NB4 (cell line): ENCODE measurements at places on chromosomes 11 and 22.
A peak's percentile ranks its signal among the peaks of the same experiment; 100 is the strongest.

- no peak for DNase-seq
These were observed 131.8 kb downstream of the FEZ1 start for GRCh38 chr11:125364121-125364826.

DNA sequence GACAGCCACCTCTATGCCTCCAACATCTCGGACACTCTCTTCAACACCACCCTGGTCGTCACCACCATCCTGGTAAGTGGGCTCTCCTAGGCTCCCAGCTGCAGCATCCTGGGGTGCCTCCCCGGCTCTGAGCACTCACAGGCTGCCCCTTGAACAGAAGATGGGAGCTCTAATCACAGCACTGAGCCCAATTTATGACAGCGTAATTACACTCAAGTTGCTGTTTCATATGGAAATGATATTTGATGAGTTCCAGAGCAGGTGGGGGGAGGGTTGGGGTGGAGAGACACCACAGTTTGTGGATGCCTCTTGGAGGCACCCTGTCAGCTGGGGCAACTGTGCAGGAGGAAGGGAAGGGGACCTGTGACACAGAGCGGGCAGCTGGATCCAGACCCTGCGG, 125.3 kb upstream of the TBCEL start:
- no peak for DNase-seq

GRCh38 chr22:42061041-42061440, 9.6 kb downstream of the NAGA start:
- DNase-seq: no peak

DNA sequence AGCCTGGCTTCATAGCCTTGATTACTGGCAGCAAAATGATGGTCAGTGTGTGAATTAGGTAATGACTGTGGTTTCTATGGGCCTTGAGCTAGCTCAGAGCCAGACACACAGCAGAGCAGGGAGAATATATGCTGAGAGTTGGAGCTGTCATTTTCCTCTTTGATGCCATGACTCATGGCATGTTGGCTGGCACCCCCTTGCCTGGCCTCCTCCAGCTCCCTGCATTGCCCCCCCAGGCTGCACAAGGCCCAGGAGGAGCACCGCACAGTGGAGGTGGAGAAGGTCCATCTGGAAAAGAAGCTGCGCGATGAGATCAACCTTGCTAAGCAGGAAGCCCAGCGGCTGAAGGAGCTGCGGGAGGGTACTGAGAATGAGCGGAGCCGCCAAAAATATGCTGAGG, 20.3 kb upstream of the RRM1 start:
- no peak for DNase-seq

- no peak for DNase-seq
These were observed 141.1 kb downstream of the C11orf91 start for GRCh38 chr11:33559567-33559966.

GRCh38 chr11:724778-725386, 18.9 kb downstream of the EPS8L2 start:
- DNase-seq: no peak

- DNase-seq: no peak
These were observed 4.7 kb upstream of the JAM3 start for GRCh38 chr11:134063991-134064747.

DNA sequence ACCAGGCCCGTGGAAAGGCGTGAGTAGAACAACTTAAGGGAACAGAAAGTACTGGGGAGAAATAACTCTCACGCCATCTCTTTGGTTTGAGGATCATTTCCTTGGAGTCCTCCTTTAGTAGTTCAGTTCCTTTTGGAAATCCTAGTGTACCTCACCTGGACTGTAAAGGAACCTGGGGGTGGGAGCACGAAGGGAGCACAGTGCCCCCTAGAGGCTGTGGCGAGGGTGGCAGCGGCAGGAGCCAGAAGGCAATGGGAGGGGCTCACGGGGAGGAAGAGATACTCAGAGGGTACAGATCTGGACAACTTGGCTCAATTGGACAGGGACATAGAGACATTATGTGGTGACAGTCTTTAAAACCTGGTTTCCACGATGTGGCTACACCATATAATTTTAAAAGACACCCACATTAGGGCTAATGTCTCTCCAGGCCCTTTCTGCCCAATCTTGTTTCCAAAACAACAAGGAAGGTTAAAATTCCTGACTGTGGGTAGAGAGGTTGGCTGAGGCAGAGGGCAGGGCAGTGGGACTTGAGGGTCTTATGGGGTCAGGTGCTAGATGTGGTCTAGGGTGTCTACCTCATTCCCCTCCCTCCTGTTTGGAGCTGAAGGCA, 87.0 kb downstream of the CSNK2A3 start:
- DNase-seq: peak; percentile 40

DNA sequence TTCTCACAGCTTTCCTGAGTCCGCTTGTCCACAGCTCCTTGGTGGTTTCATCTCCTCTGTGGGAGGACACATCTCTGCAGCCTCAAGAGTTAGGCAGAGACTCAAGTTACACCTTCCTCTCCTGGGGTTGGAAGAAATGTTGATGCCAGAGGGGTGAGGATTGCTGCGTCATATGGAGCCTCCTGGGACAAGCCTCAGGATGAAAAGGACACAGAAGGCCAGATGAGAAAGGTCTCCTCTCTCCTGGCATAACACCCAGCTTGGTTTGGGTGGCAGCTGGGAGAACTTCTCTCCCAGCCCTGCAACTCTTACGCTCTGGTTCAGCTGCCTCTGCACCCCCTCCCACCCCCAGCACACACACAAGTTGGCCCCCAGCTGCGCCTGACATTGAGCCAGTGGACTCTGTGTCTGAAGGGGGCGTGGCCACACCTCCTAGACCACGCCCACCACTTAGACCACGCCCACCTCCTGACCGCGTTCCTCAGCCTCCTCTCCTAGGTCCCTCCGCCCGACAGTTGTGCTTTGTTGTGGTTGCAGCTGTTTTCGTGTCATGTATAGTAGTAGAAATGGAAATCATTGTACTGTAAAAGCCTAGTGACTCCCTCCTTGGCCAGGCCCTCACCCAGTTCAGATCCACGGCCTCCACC, 11.7 kb downstream of the RASD2 start:
- DNase-seq: peak; percentile 77

DNA sequence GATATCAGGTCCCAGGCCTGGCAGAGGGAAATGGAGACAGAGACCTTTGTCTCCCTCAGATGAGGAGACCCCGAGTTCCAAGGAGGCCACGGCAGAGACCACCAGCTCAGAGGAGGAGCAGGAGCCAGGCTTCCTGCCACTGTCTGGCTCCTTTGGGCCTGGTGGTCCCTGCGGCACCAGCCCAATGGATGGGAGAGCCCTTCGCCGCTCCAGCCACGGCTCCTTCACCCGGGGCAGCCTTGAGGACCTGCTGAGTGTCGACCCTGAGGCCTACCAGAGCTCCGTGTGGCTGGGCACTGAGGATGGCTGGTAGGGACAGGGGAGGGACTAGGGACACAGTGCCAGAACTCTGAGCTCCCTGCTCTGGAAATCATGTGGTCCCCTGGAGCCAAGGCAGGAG, 13.1 kb upstream of the RELT start:
- no peak for DNase-seq

DNA sequence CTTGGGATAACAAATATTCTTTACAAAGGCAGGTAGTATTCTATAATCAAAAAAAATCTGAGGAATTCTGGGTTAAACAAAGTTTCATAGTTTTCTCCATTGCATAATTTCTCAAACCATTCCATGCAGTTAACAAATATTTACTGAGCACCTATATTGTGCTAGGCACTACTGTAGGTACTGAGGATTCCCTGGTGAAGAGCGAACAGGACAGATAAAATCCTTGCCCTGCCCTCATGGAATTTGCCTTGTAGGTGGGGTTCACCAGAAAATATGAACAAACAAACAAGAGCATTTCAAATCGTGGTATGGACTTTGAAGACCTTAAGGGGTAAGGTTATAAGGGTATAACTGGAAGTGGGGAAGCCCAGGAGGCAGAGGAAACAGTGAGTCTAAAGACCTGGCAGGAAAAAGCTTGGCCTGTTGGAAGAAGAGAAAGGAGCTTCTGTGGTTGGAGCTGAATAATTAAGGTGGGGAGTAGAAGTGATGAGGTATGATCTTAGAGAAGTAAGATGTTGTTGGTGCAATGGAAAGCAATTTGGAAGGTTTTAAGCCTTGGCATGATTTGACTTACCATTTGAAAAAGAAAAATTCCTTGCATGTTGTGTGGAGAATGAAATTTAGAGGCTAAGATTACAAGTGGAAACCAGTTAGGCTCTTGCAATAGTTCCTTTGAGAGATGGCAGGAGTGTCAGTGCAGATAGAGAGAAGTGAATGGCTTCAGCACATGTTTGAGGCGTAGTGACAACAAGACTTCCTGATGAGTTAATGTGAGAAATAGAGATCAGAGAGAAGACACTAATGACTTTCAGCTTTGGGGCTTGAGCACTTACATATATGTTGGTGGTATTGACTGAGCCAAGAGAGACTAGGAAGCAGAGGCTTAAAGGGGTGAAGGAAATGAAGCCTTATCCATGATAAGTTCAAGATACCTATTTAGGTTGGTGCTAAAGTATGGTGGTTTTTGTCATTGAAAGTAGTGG, 55.7 kb upstream of the PICALM start:
- DNase-seq: no peak

- no peak for DNase-seq
These were observed 93.2 kb downstream of the FAR1 start for GRCh38 chr11:13761716-13762115.

DNA sequence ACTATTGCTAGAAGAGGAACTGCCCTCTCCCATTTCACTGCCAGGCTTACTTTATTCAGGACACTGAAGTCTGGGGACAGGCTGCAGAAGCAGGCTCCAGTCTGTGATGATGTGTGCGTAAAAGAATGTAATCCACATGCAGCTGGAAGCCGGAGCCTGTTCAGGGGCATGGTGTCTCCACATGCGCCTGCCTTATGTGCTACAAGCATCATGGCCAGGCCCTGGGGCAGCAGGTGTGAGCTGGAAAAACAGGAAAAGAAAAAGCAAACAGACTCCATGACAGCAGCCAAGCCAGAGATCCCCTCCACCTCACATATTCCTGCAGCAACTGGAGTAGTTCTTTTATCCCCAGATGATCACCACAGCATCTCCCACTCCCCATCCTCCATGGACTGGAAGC, 33.4 kb downstream of the ARFGAP2 start:
- DNase-seq: no peak

DNA sequence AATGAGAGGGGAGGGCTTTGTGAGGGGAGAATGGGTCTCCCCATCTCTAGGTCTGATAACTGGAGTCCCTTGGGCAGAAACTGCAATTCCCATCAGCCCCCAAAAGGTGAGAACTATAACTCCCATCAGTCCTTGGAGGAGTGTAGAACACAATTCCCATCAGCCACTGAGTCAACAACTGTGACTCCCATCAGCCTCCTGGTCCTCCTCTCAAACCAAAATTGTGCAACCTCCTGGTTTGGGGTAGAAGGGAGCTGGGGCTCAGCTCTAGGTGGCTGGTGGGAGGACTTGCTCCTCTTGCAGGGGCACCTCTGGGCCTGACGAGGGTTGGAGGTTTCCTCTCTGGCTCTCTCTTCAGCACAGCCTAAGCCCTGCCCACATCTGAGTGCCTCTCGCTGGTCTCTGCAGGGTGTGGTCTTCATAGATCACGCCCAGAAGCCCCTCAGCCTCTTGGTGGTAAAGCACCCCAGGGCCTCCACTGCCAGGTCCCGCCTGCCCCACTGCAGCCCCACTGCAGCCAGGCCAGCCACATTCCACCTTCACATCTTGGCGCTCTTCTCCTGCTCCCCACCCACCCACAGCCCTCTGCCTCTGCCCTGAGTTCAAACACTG, 18.5 kb downstream of the SLC22A12 start:
- DNase-seq: peak; percentile 98

DNA sequence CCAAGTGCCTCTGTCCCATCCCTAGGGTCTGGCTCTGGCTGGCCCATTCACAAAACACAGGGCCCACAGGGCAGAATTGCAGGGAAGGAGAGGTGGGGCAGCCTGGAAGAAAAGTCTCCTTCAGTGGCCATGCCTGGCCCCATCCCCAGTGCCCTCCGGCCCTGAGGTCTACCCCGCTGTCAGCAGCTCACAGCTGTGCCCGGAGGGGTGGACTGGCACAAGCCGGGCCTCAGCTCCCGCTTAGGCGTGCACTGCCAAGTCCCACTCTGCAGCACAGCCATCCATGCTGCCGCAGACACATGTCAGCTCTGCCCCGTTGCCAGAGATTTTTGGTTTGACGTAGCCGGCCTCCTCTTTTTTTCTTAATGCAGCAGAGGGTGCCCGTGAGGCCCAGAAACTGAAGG, 3.9 kb upstream of the SCN2B start:
- DNase-seq: no peak

DNA sequence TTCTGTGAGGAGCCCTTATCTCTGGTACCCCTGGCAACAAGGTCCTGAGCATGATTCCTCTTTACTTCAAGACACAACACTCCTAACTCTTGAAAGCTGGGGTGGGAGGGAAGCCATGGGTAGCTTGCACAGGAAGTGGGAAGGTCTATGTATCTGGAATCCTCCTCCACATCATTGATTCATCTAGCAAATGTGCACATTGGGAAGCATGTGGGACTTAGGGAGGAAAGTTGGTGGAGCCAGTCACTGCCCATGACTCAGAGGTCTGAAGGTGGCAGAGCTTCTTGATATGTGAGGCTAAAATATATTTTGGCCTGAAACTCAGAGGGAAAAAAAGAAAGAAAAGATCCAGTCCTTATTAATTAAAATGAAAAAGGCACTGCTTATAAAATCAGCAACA, 1000.9 kb downstream of the DLG2 start:
- DNase-seq: no peak

- DNase-seq: no peak
These were observed 80.6 kb downstream of the CELSR1 start for GRCh38 chr22:46456818-46457163.

- DNase-seq: no peak
These were observed 17.6 kb downstream of the ALKBH8 start for GRCh38 chr11:107547961-107548360.

DNA sequence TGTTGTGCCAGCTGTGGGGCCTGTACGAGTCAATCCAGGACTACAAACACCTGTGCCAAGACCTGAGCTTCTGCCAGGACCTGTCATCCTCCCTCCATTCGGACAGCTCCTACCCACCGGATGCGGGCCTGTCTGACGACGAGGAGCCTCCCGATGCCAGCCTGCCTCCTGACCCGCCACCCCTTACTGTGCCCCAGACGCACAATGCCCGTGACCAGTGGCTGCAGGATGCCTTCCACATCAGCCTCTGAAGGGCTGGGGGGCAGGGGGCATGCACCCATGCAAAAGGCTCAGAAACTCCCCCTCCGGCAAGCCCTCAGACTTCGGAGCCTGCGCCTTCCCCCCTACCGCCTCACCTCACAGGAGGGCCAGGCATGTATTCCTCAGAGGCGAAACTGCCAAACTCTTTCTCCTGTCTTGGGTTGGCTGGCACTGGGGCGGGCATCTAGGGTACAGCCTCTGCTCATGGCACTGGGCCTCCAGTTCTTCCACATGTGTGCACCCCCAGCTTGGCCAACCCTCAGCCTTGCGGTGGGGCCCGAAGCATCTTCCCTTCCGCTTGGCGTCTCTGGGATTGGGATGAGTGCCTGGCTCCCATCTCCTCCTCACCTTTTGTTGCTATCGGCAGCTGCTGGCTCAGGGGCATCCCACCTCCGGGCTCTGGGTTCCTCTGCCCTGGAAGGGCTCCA, 1.2 kb downstream of the FAM89B start:
- DNase-seq: no peak

DNA sequence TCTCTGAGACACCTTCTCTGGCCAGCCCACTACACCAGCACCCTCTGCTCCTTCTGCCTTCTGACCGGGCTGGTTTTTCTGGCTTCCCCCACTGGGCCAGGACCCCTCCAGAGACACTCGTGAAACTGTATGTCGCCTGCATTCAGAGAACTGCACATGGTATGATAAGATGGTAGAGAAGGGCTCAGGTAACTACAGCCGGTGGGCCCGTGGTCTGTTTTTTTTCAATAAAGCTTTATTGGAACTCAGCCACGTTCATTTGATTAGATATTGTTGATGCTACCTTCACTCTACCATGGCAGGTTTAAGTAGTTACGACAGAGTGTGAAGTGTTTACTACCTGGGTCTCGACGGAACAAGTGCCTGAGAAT, 514.0 kb downstream of the TBC1D22A start:
- no peak for DNase-seq
